ENCODE measurements at places on chromosomes 2 and 18.
A peak's percentile ranks its signal among the peaks of the same experiment; 100 is the strongest.

DNA sequence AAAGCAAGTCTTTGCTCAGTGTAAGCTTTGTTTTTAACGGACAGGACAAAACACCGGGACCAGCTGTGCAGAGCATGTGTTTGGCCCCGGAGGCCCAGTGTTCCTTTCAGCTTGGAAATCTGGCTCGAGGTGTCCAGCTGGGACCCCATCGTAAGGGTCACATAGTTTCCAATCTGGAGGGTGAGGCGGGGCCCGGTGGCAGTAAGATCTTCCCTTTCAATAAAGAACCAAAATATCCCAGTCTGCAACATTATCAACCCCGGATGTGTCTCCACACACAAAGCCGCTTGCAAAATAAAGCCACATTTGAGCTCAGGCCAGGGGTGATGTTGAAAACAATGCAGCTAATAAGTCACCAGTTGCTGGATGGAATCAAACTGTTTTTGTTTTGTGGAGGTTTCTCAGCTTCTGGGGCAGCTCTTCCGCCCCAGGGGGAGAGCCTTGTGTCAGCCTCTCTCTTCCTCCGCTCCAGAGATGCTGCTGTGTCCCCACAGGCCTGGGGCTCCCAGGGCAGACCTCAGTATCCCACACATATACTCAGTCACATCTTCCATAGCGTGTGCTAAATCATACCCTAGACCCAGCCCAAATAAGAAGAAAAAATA lies 138.6 kb upstream of the GLI2 start:
- DNase-seq: peak; percentile 71

- DNase-seq: no peak
These were observed 9.1 kb downstream of the ZCCHC2 start for GRCh38 chr18:62531931-62532330.

GRCh38 chr2:207286106-207286505 lies 120.4 kb upstream of the KLF7 start:
- no peak for DNase-seq

- no peak for DNase-seq
These were observed 302.7 kb upstream of the TNP1 start for GRCh38 chr2:217162533-217162932.

DNA sequence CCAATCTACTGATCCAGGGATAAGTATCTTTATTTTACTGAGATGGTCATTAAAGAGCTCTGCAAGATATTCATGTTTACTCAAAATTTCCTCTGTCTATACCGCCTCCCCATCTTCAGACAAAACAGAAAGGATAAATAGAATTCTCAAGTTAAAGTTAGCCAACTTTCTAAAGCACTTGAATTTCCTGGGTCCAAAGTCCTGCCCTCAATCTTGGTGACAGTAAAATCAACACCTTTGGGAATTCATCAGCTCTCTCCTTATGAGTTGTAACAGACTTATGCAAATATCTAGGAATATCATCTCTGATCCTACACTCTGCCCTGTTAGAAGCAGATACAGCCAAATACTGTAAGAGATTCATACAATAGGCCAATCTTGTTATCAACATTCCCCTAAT lies 122.5 kb upstream of the HAAO start:
- DNase-seq: no peak

- DNase-seq: no peak
These were observed 562.6 kb downstream of the SPAG16 start for GRCh38 chr2:213846856-213847255.

- DNase-seq: no peak
These were observed 367.1 kb downstream of the HRH4 start for GRCh38 chr18:24827501-24827900.

All from breast epithelium (tissue), 4 donors.